ENCODE measurements at places on chromosomes 6 and 20. TPM values are rescaled to one million over a fixed set of nuclear protein-coding genes. Genes with fewer than 3 reads are reported as not detected.

DNA sequence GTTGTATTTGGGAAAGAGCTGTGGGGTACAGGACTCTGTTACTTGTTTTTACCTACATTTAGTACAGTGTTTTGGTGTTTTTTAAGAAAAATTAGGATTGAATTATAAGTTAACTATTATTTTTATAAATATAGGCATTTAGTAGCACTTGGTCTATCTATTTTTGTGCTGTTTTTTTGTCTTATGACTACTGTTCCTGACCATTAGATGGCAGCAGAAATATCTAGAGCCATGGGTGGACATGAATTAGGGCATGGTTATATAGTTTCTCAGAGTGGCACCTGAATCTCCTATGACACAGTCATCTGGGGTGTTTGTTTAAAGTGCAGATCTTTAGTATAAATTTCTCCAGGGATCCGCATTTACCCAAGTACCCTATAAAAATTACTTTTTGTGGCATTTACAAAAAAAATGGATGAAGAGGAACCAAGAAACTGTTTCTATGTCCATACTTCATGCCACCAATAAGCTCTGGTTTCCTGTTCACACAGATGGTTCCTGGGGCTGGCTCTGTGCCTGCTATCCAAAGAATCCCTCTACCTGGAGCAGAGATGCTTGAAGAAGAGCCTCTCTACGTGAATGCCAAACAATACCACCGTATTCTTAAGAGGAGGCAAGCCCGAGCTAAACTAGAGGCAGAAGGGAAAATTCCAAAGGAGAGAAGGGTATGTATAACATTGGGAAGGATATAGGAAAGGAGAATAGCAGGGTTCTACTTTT lies 19.8 kb downstream of the NFYA start:
- DNase-seq, result no peak

DNA sequence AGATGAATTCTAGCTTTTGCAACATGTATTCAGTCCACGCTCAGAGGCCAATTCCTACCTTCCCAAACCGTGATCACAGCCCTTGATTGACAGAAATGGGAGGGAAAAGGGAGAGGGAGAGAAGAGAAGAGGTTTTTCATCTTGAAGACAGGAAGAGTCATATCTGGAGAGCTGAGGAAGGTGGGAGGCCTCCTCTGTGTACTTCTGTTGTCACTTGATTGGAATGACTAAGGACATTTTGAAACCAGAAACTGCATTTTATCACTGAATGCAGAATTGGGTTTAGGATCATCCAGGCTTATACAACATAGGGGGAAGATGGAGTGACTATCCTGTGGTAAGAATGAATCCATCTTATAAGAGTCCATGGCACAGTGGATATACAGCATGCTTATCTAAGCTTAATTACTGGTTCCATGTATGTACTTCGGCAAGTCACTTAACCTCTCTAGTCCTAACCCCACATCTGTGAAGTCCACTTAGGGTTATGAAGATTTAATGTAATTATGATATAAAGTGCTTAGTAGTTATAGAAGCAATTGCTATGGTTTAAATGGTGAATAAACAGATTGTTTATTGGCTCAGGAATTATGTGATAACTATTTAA lies 144.0 kb downstream of the BCKDHB start:
- no peak for DNase-seq

The TPBG gene
- total RNA-seq, result 29.5 TPM

The TCF15 gene
- total RNA-seq, result 6.9 TPM

The CDH22 gene
- total RNA-seq, result 0.39 TPM

The FNDC1 gene
- 0.30 TPM for total RNA-seq

DNA sequence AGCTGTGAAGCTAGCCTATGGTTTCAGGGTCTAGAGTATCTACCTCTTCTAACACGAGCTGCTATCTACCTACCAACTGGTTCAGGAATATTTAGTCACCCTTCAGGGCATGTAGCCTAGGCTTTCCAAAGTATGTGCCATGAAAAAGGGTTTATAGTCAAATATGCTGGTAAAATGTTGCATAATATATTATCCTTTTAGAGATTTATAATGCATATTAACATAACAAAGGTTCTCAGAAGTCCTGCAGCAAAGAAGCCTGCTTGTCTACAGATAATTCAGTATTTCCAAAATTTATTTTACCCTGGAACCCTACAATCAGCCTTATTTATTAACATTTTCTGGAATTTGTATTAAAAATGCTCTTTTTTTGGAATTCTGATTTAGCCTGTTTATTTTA lies 56.0 kb downstream of the PRDM13 start:
- DNase-seq, result no peak

DNA sequence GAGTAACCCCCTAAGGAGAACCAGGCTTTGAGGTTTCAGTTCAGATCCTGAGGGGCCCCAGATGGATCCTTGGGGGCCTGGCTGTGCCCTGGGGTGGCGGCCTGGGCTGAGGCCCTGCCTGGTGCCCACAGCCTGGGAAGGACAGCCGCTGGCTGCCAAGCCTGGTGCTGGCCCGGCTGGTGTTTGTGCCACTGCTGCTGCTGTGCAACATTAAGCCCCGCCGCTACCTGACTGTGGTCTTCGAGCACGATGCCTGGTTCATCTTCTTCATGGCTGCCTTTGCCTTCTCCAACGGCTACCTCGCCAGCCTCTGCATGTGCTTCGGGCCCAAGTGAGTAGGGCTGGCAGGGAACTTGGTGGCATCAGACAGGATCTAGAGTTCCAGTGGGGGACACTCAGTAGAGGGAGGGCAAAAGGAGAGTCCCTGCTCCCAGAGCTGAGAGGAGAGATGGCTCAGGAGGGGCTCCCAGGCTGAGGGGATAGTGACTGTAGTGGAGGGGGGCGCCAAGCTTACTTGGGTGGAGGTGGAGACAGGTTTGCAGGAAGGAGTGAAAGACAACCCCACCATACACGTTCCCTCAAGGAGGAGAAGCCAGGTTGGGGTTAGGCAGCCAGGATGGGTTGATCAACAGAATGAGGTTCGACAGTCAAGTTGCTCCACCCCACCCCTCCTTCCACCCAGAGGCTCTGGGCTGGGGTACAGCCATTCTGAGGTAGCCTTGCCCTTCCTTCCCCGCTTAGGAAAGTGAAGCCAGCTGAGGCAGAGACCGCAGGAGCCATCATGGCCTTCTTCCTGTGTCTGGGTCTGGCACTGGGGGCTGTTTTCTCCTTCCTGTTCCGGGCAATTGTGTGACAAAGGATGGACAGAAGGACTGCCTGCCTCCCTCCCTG lies 9.5 kb downstream of the SLC29A1 start:
- no peak for DNase-seq

DNA sequence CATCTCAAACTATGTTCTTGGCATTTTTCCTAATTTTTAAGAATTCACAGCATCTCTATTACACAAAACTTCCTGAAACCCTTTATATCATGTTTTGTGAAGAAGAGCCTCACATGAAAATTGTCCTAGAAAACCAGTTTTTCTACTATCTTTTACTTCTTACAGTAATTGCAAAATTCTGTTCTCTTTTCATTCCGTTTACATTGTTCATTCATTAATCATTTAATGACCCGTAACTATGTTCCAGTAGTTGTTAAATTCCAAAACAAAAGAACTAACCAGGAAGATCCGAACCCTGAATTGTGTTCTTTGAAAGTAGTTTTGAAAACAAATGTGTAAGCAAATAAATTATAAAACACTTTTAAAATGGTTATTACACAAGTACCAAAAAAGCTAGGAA lies 597.0 kb downstream of the EYS start:
- DNase-seq, result no peak

GRCh38 chr6:43253401-43253800 lies 10.1 kb downstream of the TTBK1 start:
- DNase-seq, result no peak

The CTAGE9 gene
- total RNA-seq, result not detected

- no peak for DNase-seq
Observed at GRCh38 chr6:71194724-71195123, 93.9 kb upstream of the OGFRL1 start.

DNA sequence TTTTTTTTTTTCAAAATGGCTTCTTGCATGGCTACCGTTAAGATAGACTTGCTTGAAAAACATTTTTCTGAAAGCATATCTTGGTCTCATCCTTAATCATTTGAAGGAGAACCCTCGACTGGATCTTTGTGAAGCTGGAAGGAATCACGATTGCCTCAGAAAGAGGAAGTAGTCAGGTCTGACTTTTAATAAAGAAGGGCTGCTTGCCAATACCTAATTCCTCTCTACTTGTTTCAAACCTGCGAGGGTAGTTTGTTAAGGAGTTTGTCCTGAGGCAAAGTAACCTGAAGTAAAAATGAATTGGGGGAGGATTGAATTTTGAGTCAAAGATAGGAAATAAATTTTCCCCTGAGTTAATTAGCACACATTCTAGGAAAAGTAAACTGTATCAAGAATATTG lies 288.1 kb upstream of the MAP3K7 start:
- no peak for DNase-seq

Measured in H1 (cell line).